ENCODE measurements at places on chromosomes 7 and 10.

DNA sequence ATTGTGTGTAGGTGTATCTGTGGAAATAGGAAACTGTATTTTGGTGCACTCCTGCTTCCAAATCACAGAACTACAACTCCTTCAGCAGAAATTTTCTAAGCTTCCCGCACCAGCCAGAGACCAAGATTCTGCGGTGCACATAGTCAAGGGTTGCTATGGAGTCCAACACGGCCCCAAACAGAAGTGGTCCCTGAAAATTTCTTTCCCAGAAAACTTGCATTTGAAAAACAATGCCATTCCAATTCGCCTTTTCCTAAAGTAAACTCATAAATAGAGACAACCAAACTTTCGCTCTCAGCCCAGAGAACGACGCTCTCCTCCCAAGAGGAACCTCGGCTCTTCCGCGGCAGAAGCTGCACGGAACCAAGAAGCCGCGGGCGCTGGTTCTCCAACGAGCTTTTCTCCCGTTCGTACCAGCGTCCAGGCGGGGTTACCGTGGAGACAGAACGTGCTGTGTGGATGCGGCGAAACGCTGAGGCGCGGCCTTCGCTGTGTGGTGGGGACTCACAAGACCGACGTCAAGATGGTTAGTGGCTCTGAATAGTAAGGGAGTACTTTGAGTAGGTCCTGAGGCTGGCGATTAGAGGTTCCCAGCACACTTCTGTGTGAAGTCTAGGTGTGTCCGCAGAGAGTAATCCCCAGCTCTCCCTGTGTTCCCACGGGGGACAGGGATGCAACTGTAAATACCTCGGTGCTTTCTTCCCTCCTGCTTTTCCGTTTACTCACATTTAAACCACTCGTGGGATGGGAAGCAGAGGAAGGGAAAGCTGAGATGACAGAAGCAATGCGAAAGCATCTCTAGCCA is 24.0 kb upstream of the ZC3HAV1 start:
- peak; percentile 85 for DNase-seq

GRCh38 chr10:79070606-79071395 is 2.0 kb downstream of the ZMIZ1 start:
- DNase-seq: no peak

DNA sequence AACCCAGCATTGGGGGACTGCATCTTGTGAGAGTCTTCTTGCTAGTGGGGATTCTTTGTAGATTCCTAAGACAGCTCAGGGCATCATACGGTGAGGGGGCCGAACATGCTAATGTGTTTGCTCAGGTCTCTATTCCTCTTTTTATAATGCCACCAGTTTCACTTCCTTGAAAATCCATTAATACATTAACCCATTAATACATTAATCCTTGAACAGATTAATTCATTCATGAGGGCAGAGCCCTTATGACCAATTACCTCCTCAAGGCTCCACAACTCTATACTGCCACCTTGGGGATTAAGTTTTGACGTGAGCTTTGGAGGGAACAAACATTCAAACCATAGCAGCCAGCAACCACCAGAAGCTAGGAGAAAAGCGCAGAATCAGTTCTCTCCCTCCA is 67.2 kb upstream of the POT1 start:
- DNase-seq: no peak

- no peak for DNase-seq
These were observed 89.5 kb upstream of the ZNF438 start for GRCh38 chr10:31120961-31121685.

- DNase-seq: no peak
These were observed 5.0 kb upstream of the CALML5 start for GRCh38 chr10:5504146-5505072.

- no peak for DNase-seq
These were observed 84.3 kb downstream of the CPED1 start for GRCh38 chr7:121072826-121073225.

DNA sequence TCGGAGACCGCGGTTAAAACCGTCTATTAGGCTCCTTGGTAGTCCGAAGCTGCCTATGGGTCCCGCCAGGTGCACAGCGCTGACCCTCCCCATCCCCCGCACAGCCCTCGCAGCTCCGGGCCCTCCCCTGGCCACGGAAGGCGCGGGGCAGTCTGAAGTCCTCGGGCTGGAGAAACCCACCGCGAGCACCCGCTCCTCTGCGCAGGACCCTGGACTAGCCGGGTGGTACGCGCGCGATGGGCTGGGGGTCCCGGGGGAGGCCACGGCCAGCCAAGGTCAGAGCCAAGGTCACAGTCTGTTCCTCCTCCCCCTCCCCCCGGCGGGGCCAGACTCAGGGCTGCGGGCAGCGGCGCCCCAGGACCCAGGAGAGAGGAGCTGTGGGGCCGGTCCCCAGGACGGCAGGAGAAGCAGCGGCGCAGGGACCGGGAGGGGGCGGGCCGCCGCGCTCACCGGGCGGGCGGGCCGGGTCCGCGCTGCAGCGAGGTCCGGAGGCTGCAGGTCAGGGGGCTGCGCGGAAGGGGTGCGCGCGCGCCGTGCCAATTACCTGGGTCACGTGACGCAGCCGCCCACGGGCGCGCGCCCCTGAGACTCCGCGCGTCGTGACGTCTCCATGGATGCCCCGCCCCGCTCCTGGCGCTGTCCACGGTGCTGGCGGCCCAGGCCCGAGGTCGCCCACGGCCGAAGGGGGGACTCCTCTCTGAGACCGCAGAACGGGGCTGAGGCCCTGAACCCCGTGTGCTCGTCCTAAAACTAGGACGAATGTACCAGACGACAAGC is at the start of gene OGDHL:
Gene OGDHL, minus strand, starts transcription at position 535 of the 777 bp plus-strand sequence. CDS start 3,731 bp downstream, outside the sequence.
- DNase-seq: peak; percentile 61

- no peak for DNase-seq
These were observed 3.9 kb downstream of the MTERF1 start for GRCh38 chr7:91876391-91877133.

DNA sequence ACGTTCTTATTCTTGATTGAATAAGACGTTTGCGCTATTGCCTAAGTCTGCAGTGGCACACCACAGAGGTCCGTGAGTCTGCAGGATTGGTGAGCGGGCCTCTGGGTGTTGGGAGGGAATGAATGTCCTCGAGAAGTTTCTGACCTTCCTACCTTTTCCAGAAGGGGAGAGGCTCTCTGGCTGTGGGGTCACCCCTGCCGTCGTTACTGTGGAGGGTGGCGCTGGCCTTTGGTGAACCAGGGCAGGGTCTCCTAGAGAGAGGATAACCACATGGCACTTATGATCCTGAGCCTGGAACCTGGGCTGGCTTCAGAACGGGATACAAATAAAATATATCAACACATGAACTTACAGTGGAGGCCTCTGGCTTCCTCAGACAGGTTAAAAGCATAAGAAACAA is 13.8 kb downstream of the IL15RA start:
- no peak for DNase-seq

GRCh38 chr10:30247704-30248103 is 101.4 kb downstream of the MTPAP start:
- no peak for DNase-seq

DNA sequence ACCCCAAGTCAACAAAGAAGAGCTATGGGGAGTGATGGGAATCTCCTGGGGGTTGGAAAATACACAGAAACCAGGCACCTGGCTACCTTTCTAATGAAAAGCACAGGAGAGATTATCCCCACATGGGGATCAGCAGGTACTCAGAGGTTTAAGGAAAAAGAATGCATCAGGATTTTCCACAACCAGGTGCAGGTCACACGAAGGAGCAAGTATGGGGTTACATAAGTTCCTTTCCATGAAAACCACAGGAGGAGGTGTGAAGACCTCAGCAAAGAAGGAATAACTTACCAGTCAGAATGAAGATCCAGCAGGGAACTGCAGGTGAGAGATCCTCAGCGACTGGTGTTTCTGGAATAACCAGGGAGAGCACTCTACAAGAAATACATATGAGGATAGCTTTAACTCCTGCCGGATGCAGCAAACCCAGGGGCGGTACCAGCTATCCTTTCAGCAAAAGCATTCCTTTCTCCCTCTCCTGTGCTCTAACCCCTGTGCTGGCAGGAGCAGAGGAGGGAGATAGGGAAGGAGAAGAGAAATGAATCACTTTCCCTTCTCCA is 116.7 kb upstream of the TMEM106B start:
- DNase-seq: no peak

GRCh38 chr10:79445977-79446757 is 743 bp upstream of the ZCCHC24 start:
- peak; percentile 54 for DNase-seq

- DNase-seq: no peak
These were observed 17.7 kb upstream of the FAM20C start for GRCh38 chr7:174716-175115.

DNA sequence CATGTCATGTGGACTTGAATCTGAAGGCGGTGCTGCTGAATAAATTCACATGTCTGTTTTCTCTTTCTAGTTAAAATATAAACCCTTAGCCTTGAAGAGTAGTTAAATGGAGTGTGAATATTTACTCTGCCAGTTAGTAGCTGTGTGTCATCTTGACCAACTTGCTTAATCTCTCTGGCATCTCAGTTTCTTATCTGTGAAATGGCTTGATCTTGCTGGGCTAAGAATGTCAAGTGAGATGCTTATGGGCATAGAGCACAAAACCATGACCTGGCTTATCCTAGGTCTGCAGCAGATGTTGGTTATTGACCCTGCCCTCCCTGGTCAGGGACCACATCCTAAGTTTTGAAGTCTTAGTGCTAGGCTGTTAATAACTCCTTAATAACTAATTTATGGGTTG is 16.6 kb downstream of the ARID5B start:
- DNase-seq: no peak

DNA sequence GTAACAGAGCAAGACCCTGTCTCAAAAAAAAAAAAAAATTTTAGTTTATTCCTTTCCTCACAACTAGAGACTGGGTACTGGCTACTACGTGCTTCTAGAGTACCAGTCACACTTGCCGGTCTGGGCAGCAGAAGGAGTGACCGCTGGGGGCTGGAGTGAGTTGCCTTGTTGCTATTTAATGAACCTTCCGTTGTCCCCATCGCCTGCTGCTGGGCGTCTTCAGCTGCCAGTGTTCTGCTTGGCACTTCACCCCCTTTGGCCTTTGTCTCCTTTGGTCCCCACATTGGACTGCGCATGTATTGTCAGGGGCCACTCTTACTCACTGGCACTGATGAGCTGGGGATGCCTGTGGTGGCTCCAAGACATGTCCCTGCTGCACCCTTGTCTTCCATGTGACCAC is 110.6 kb downstream of the CLEC2L start:
- no peak for DNase-seq

DNA sequence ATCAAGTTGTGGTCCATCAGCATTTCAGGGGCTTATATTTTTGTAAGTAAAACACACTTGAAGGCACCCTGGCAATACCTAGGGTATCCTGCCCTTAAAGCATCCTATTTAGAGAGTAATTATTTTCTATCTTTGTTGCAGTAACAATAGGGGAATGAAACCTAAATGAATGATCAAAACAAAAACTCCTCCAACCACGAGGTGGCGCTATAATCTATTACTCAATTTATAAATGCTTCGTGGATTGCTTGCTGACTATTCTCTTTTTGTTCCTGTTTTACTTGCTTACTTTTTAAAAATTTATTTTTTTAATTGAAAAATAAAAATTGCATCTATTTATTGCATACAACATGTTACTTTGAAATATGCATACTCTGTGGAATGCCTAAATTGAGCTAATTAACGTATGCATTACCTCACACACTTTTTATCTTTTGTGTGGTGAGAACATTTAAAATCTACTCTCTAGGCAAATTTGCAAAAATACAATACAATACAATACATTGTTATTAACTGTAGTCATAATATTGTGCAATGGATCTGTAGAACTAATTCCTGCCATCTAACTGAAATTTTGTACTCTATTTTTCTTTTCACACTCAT is 147.7 kb upstream of the BMPER start:
- peak; percentile 22 for DNase-seq

- no peak for DNase-seq
These were observed 234.3 kb upstream of the MBL2 start for GRCh38 chr10:53006663-53007526.

- no peak for DNase-seq
These were observed 125.2 kb downstream of the MAD1L1 start for GRCh38 chr7:2107386-2108070.

GRCh38 chr10:132774902-132775863 is 10.8 kb downstream of the NKX6-2 start:
- DNase-seq: no peak

DNA sequence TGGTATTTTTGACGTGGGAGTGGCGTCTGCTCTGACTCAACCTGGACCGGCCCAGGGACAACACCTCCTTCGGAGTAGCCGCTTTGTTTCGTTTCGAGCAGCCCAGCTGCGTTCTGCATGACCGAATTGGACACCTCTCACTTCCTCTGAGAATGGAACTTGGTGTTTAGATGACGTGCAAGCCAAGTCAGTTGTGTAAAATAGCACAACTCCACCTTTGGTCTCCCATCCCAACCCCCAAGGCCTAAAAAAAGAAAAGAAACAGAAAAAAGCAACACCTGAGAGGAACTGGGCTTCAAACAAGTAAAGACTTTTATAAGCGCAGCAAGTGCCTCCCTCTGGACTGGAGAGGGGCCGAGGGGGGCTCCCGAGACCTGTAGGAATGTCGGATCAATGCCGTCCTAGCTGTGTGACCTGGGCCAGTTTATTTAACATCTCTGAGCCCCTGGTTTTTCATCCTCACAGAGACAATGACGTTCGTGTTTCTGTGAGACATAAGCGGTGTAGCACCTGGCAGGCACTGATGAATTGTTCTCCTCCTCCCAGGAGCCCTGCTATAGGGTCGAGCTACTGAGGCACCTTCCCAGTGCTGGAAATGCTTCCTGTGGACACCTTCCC is 52.0 kb upstream of the SMNDC1 start:
- no peak for DNase-seq

DNA sequence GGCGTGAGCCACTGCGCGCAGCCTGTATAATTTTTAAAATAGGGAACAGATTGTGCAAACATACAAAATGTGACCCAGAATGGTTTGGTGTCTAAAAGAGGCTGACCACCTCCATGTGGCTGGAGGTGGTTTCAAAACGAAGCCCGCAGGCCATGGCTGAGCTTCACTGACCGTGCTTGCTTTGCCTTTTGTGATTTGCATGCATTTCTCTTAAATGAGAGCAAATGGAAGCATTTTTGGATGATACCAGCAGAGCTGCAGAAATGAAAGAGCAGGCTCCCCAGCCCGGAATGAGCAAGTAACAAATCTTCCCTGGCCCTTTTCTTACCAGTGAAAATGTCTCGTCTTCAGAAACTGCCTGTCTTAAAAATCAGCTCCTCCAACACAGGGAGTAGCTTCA is 239.9 kb downstream of the CAMK1D start:
- no peak for DNase-seq

DNA sequence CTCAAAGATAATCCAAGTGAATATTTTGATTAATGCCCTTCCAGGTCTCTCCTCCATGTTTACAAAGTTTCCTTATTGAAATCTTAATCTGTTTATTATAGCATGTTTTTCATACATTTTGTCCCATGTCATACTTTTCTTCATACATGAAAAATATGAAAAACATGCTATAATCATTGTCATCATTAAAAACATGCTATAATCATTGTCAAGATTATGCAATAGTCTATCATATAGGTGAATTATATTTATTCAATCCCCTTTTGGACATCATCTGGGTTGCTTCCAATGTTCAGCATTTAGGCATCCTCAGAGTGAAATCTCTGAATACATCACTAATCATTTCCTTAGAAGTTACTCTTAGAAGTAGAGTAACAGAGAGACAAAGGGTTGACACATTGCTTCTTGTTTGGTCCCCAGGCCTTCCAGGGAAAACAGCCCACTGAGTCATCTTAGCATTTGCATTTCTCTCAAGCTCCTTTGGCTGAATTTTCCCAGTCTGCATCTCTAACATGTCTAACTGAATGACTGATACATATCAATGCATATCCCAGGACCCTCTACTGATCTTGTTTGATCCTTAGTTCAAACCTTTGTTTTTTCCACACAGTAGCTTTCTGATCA is 87.0 kb downstream of the SGMS1 start:
- DNase-seq: no peak

- no peak for DNase-seq
These were observed 601.1 kb upstream of the FOXK1 start for GRCh38 chr7:4080954-4081353.
